Immature natural killer cell (primary cell): ENCODE measurements at places on chromosomes 2 and 18. TPM values are rescaled to one million over a fixed set of nuclear protein-coding genes. Genes with fewer than 3 reads are reported as not detected.

The GKN1 gene
- polyA plus RNA-seq, result not detected

The RPRM gene
- not detected for polyA plus RNA-seq

The SH2D6 gene
- polyA plus RNA-seq, result not detected

The ABCB11 gene
- polyA plus RNA-seq, result not detected

The VWA3B gene
- polyA plus RNA-seq, result not detected

The FKBP1B gene
- polyA plus RNA-seq, result 5.3 TPM

The PARD3B gene
- polyA plus RNA-seq, result not detected

The CYRIA gene
- polyA plus RNA-seq, result 24.0 TPM

The TTC39C gene
- 18.3 TPM for polyA plus RNA-seq

The NOL4 gene
- polyA plus RNA-seq, result not detected
